ENCODE measurements at places on chromosomes 3 and 15. TPM values are rescaled to one million over a fixed set of nuclear protein-coding genes. Genes with fewer than 3 reads are reported as not detected.

SCAP gene
- 106 TPM for total RNA-seq

ZNF80 gene
- total RNA-seq, result not detected

SCG3 gene
- total RNA-seq, result not detected

GOLGA8S gene
- total RNA-seq, result 0.15 TPM

ATP2B2 gene
- not detected for total RNA-seq

PRKAR2A gene
- total RNA-seq, result 34.9 TPM

GRK7 gene
- under 0.01 TPM for total RNA-seq

SERINC4 gene
- total RNA-seq, result not detected

GPR62 gene
- under 0.01 TPM for total RNA-seq

GOLGA6D gene
- total RNA-seq, result not detected

WDR93 gene
- total RNA-seq, result not detected
